ENCODE measurements at places on chromosomes 5 and 9.

GRCh38 chr5:89071941-89072331 is 189.0 kb upstream of the MEF2C start:
- no peak for DNase-seq

GRCh38 chr5:119309326-119309725 is 46.5 kb upstream of the TNFAIP8 start:
- DNase-seq = no peak

DNA sequence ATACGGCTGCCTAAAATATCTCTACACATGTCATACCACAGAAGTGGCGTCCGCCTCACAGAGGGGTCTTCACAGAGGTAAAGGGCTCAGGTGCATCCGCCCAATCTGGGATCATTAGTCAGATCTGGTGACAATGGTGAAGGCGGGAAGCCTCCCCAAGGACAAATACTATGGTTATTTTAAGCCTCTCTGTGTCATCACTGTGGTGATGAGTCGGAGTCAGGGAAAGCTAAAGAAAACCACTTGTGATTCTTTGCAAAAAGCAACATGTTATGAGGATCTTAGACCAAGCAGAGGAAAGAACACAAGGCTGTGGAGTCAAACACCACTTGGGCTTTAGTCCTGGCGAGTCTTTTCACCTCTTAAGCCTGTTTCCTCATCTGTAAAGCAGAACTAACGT is 190.4 kb downstream of the DRD1 start:
- no peak for DNase-seq

DNA sequence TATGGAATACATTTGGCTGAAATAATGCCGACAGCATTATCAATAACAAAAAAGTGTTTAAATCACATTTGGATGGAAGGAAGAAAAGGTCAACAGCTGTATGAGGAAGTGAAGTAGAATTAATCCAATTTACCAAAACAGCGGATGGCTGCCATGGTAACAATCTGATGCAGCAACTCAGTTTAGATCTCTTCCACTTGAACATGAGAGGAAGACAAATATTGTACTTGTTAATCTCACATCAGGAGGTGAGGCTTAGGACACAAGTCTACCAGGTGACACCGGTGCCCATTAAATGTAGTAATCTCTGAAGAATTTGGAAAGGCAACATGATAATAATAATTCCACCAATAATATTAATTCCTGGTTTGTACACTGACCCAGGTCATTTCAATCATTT is 2.4 kb downstream of the RASEF start:
- DNase-seq = no peak

DNA sequence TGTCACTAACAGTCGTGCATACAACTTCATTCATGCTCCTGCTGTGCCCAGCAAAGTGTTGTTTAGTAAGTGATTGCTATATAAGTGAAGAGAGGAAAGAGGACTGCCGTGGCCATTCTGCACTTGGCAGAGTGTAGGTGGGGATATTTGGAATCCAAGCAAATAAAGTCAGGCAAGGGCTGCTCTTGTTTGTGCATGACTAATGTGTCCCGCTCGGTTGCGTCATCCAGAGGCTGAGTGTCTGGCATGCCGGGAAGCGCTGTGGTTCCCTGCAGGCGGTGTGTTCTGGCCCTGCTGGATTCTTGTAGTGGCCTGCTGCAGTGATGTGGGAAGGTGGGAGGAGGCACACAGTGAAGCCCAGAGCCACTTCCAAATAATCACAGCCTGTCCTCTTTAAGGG is 136.9 kb upstream of the ANKH start:
- DNase-seq = no peak

DNA sequence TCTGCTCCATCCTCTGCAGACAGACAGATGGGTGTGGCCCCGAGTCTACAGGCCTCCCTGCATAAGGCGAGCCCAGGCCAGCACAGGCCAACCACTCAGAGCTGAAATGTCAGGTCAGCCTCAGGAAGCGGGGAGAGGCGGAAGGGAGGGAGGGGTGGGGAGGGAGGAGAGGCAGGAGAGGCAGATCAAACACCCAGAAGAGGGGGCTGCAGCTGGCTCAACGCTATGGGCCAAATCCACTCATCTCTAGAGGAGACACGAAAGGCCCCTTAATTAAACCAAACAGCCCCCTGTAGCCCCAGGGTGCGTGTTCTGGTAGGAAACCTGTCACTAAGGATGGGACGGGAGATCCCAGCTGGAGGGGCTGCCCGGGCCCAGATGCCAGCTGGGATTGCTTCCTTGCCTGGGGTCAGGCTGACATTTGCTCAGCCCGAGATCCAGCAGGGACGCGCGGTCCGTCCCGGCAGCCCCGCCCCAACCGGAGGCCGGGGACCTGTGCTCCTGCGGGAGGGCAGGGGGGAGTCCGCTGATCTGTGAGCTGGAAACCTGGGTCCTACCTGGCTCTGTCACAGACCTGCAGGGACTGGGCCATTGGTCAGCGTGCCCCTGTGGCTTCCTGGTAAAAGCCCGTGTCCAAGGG is 97.2 kb upstream of the SARDH start:
- DNase-seq = no peak

DNA sequence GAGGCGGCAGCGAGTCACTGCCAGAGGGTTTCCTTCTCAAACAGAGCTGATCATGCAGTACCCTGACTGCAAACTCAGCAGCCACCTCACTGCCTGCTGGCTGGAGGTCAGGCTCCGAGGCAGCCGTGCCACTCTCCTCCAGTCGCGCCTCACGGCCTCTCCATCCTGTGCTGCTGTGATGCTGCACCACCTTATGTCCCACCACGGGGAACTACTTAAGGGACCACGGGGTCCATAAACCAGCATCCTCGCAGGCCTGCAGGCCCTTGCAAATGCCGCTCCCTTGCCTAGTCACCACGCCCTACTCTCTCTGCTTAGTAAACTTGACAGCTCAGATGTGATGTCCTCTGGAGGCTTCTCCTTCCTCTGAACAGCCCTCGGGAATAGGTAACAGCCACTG is 99.2 kb downstream of the CRB2 start:
- DNase-seq = no peak

DNA sequence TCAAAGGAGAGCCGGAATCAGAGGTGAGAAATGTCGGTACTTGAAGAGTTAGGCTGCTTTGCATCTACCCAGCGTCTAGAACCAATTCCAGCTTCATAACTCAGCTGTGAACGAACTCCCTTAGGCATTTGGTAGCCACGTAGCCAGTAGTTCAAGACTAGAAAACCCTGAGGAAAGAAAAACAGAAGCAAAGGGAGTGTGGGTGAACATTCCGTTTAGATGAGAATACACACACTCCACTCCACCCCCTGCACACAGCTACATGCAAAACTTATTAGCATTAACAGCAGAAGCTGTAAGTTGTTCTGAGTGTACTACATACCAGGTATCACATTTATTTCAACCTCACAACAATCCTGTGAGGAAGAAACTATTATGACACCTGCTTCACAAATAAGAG is 78.3 kb downstream of the SMIM23 start:
- DNase-seq = no peak

DNA sequence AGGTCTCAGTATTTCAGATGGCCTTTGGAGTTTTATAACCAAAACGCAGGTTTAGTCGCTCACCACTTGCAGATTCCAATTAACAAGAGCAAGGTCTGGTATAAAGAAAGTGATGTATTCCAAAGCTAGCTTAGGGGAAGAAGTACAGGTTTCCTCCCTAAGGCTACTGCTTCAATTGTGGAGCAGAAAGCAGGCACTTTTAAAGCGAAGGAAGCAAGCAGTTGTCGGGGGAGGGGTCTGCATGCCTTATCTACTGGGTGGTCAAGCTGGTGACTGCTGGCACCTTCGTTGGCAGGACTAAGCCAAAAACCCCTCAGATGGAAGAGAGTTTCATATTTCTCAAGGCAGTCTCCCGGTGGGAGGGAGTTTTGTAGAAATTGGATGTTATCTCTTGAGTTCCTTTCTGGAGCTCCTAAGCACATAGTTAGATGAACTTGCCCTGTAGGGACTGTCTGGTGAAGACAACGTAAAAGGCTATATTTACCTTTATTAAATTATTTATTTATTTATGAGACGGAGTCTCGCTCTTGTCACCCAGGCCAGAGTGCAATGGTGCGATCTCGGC is 1.6 kb upstream of the TMEM245 start:
- DNase-seq = no peak

- no peak for DNase-seq
These were observed 51.8 kb upstream of the HMHB1 start for GRCh38 chr5:143760131-143760505.

- DNase-seq = no peak
These were observed 11.1 kb upstream of the LHFPL2 start for GRCh38 chr5:78659714-78660113.

DNA sequence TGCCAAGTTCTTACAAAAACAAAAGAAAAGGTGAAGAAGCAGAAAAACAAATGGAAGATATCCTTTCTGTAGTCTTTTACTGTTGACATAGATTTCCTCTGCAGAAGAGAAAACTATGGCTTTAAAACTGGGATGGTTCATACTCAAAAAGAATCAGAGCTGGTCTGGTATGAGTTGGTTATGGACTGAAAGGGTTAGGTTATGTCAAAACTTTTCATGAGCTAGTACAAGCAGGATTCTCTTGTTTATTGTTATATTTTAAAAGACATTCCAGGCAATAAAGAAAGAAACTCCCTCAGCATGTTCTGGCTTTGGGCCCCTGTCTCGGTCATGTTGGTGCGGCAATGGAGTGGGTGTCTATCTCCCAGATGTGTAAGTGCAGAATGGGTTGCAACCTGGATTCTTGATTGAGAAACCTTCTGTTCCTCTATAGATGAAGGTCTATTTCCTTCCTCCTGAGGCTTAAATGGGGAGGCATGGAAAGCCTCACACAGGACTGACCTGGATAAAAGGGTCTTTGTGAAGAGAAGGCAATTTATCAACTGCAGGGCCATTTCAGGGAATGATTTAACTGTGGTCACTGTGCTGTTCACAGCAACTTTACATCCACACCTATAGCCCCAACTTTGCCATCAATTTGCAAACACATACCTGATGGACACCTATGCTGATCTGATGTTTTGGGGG is 209.6 kb upstream of the TNC start:
- DNase-seq = no peak

DNA sequence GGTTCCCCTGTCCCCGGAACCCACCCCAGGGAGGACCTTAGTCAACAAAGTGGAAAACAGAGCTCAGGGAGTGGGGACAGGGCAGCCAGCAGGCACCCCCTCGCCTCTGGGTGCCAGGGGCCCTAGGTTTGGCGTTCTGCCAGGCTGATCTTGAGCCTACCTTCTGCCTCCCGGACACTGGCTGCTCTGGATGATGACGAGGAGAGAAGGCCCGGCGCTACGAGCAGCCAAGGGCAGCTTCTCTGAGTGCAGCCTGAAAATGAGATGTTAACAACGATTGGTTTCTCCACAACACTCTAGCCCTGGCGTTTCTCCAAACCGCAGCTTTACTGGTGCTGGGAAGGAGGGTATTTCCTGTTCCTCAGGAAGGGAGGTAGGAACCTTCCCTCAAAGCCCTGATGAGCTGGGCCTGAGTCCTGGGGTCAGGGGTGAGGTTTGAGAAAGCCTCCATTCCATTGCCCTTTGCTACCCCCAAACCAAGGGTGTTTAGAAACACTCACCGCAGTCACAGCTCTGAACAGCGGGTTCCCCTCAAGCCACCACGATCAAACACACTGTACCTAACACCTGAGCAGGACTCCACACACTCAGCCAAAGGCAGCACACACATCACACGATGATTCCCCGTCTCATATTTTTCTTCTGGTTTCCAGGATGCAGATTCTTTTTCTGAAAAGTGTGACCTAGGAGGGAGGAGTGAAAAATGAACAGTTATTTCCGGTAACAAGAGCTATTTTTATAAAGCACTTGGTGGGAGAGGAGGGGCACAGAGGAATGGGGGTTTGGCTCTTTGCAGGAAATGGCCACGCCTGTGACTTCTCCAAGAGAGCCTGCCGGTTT is at the start of gene STING1:
TSS of gene STING1 (minus strand) at position 709 of the 840 bp plus-strand sequence. CDS start 1,054 bp downstream, outside the sequence.
- peak; percentile 79 for DNase-seq

- DNase-seq = no peak
These were observed 54.7 kb downstream of the PLK2 start for GRCh38 chr5:58405175-58405574.
